ENCODE measurements at places on chromosomes 12 and 14.

DNA sequence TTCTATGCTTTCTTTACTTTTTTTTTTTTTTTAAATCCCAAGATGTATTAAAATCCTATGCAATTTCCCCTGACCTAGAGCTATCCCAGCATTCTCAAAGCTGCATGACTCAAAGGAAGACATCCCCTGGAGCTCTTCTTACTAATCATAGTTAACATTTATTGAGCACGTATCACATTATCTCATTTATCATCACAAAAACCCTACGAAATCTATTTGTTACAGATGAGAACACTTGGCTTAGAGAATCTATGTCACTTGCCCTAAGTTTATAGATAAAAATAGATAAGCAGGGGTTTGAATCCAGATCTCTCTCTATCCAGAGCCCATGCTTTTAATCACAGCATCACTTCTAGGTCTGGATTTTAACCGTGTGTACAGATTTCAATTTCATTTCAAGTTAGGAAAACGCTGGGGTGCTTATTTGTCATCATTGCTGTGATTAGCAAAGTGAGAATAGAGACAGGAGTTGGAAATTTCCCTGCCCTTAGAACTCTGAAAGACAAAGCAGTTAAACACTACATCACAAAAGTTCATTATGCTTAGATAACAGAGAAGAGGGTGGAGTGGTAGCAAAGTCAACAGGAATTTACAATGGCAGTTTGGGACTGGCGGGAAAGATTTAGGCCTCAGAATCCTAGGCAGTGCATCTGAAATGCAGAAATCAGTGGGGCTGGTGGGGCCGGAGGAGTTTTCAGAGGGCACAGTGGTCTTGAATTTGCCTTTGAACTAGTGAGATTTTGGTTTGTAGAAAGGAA lies 177.7 kb upstream of the FRMD6 start:
- DNase-seq: no peak

- no peak for DNase-seq
Observed at GRCh38 chr12:91804533-91804932, 341.1 kb downstream of the BTG1 start.

GRCh38 chr14:54610051-54610977 lies 43.4 kb downstream of the SAMD4A start:
- no peak for DNase-seq

GRCh38 chr14:34050606-34051005 lies 99.7 kb upstream of the EGLN3 start:
- DNase-seq: no peak

DNA sequence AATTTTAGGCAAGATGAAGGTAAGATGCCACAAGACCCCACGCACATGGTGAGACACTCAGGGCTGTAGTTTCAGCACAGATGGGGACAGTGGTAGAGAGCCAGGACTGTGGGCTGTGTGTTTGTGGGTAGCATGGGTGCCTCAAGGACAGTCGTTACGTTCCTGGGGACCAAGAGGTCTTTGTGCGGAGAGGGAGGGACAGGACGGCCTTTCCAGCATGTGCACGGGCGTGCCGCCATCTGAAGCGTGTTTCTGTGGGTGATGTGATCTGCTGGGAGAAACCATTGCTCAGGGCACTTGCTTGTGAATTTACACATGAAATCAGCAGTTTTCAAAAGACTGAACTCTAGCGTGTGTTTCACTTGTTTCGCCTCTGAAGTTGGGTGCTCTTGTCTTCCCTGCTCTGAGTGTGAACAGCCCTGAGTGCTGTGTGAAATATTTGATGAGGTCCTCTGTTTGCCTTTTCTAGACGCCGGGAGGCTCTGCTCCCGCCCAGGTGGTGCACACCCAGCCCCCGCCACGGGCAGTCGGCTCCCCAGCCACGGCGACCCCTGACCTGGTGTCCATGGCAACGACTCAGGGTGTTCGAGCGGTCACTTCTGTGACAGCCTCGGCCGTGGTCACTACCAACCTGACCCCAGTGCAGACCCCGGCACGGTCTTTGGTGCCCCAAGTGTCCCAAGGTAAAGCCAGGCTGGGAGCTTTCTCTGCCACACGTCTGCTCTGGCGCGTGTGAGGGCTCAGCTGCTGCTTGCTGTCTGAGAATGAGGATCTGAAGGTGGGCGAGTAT lies 82.3 kb downstream of the DDX51 start:
- no peak for DNase-seq

DNA sequence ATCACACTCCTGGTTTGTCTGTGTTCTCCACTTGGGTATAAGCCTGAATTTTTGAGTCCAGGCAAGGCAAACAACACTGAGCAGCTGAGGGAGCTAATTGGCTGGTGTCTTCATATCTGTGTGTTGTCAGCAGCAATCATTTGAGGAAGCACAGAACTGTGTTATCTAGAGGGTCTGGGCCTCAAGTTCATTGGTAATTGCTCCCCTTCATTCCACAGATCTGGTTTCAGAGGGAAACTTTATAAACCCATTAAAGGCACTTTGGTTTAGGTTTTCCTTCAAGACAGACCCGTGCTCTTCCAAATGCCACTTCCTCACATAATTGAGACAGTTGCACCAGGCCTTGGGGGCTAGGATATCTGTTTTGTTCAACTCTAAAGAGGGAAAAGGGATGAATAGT lies 5.6 kb downstream of the DACT1 start:
- no peak for DNase-seq

- DNase-seq: no peak
Observed at GRCh38 chr14:35438910-35439713, 34.6 kb upstream of the NFKBIA start.

DNA sequence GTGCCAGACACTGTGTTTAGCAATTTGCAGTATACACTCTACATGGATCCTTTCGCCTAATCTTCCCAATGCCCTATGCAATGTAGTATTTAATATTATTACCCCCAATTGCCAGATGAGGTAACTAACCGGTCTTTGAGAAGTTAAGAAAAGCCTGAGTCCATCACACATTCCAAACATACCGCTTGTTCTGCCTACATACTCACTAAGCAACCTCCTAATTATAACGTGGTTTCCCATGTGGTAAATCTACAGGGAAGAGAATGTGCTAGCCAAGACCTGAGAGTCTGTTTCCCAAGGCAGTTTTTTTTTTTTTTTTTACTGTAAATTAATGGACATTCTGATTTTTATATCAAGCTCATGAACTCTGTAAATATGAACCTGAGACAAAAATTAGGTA lies 37.2 kb downstream of the ATP2B1 start:
- DNase-seq: no peak

- no peak for DNase-seq
Observed at GRCh38 chr14:69392481-69392880, 5.6 kb downstream of the ERH start.

DNA sequence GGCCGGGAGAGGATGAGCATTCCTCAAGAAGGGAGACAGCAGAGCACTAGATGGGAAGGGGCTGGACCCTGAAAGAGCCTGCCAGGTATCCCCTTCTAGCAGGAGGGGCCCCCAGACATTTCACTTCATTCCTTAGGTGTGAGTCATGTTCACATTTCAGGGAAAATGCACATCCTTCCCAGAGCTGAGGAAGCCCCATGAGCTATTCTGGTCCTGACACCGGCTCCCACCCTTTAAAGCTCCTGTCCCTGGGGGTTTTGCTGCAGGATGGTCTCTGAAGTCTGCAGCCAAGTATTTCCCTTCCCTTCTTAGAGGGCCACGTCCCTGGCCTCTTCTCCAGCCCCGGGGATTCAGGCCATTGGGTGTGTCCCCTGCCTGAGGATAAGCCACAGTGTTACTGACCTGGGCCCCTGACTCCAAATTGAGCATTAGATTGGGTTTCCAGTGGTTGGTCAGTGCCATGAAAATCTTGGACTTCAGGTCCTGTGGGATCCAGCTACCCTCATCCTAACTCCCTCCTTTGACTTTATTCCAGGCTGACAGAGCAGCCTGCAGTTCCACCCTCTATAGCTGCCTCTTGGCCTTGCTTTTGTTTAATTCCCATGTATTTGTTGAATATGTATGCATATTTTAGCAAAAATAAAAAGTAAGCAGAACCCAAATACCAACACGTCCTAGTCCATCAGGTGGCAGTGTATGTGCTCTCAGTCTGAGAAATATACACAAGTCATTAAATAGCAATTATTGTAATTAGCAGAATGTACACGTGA lies 267.1 kb downstream of the CACNA1C start:
- peak; percentile 28 for DNase-seq

GRCh38 chr12:104756901-104757300 lies 201.2 kb downstream of the SLC41A2 start:
- DNase-seq: no peak

GRCh38 chr12:14239350-14239934 lies 126.0 kb upstream of the ATF7IP start:
- no peak for DNase-seq
